D721Med (cell line): ENCODE measurements at places on chromosomes 5 and 9.

GRCh38 chr9:35691757-35692301, 2.1 kb upstream of the TPM2 start:
- DNase-seq, result no peak

DNA sequence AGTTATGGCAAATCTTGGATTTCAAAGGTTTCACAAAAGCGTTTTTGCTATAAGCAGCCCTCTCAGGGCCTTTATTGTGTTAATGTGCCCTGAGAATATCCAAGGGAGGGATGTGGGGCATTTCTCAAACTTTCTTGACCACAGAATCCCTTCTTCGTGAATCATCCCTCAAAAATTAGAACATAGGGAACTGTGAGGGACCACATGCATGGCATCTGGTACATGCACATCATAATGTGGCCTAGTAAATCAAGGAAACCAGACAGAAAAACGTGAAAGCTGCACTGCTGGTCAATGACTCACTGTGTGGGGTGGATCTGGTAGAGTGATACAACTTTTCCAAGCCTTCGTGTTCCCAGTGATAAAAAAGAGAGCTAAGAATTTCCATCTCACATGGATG, 22.4 kb downstream of the DDX31 start:
- DNase-seq, result no peak

DNA sequence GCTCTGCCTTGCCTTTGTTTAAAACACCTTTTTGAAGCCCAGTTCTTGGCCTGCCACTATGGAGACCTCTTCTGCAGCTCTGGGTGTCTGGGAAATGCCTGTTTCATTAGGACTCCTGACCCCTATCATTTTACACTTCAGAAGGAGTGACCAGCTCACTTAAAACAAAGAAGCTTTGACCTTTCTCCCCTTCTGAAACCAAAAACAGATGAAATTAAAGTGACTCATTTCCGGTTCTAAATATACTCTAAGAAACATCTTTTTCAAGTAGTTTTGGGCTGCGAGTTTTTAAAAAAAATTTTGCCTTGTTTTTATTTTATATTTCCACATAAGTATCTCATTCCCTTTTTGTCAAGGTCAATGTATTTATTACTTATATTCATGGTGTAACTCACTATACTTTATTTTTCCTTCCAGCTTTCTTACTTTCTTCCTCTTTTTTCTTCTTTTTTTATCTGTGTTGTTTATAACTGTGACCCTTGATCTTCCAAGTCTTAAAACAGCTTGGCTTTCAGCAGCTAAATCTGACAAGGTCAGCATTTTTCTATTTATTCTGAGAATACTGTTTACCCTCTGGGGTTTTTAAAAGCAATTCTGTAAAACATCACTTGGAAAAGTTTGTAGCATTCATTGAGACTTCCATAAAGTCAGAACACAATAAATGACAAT, 672.9 kb downstream of the NR2F1-AS1 start:
- DNase-seq, result no peak

DNA sequence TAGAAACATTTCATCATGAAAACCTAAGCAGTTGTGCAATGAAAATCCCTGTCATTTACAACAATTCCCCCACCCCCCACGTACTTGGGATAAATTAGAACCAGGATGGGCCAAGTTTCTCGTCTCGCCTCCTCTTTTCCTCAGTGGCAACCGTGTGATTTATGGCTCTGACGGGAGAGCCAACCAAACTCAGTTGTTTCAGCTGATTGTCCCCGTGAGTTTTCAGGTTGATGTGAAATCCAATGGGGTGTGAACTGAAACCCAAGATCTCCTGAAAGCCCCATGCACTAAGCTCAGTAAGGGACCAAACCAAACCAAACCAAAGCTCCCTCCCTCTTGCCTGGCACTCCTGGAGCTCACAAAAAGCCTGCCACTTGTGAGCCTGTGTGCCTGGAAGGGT, 138.7 kb upstream of the SLC24A2 start:
- DNase-seq, result no peak

GRCh38 chr5:67366276-67366675, 169.7 kb upstream of the CD180 start:
- DNase-seq, result no peak
